ENCODE measurements at places on chromosomes 7 and 10.

GRCh38 chr10:15813415-15813814 lies 46.9 kb downstream of the MINDY3 start:
- DNase-seq, result no peak

- DNase-seq, result peak; percentile 27
These were observed 9.8 kb downstream of the PODXL start for GRCh38 chr7:131546583-131547141.

DNA sequence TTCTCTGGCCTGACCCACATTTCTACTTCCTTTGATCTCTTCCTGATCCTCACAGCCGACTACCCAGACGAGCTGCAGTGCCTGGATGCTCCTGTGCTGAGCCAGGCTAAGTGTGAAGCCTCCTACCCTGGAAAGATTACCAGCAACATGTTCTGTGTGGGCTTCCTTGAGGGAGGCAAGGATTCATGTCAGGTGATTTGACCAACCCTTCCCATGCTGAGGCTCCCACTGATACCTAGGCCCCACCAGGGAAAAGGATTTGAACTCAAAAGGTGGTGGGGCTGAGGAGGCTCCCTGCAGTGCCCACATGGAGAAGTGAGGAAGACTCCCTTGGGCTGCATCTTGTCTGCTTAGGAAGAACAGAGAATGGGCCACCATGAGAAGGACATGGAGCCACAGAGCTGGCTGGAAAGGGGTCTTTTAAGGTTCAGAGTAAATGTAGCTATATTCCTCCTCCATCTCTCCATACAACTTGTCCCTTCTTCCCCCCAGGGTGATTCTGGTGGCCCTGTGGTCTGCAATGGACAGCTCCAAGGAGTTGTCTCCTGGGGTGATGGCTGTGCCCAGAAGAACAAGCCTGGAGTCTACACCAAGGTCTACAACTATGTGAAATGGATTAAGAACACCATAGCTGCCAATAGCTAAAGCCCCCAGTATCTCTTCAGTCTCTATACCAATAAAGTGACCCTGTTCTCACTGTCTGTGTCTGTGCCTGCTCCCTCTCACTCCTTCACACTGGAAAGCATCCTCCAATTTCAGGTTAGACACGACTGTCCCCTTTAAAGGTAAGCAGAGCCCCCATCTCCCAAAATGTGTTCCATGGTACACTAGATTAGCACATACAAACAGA lies 3.3 kb downstream of the PRSS1 start:
- no peak for DNase-seq

DNA sequence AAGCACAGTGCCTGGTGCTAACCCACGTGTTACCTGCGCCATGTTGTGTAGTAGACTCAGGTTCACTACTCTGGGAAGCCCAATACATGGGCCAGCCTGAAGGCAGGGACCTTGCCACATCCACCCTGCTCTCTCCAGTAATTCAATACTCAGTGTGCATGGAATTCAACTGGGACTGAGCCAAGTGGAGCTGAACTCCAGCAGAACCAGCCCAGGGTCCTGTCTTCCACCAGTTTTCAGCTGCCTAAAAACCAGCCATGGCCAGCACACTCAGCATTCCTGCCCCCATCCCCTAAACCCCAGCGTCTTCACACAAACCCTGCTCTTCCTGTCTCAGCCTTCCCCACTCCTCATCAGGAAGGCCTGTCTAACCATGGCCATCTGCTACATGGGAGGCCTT lies 15.4 kb downstream of the FGF8 start:
- no peak for DNase-seq

DNA sequence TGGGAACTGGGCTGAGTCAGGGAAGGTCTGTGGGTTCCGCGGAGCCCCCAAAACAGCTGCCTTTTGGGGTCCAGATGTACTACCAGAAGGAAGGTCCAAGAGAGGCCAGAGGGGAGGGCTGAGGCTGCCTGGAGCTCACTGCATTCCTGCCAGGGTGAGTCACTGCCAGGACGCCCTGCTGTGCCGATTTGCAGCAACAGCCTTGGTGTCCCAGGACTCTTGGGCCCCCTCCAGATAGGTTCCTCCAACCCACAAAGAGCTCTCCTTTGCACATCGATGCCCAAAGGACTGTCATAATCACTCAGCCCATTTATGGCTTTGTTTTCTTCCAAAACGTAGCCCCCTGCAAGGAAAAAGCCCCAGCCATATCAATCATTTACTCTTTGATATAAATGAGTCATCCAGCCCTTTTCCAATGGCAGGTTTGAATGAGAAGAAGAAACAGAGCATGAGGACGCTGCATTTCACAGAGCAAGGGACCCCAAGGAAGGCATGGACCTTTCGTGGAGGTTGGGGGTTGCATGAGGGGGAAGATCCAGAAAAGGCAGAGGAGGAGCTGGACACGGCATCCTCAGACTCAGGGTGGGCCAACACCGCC lies 32.2 kb upstream of the COL13A1 start:
- DNase-seq, result no peak

All from NCI-H1930 (cell line).